ENCODE measurements at places on chromosomes 2 and 18. TPM values are rescaled to one million over a fixed set of nuclear protein-coding genes. Genes with fewer than 3 reads are reported as not detected.

Gene HMSD
- total RNA-seq, result not detected

Gene SLC5A7
- not detected for total RNA-seq

Gene ZNF514
- 10.7 TPM for total RNA-seq

DNA sequence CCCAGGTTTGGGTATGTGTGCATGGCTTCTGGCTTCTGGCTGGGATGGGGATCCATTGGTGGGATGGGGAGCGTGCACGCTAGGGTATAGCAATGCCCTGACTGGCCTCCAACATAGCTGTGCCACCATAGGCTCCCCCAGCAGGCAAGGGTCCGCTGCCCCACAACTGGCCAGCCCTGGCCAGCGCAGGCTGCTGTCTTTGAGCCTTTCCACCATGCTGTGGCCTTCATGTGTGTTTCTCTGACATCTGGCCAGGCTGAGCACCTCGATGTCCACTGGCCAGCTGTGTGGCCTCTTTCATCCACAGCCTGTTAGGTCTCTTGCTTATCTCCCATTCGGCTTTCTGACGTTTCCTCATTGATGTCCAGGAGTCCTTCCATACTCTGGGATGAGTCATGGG, 231.3 kb downstream of the NDUFA10 start:
- H3K27me3 ChIP-seq, result no peaks in the 10 kb centered on the region
- H3K27ac ChIP-seq, result no peak overlapping the region
- DNase-seq, result no peak
- H3K4me3 ChIP-seq, result no peak overlapping the region
- H3K4me1 ChIP-seq, result no peaks in the 10 kb centered on the region
- H3K36me3 ChIP-seq, result no peaks in the 10 kb centered on the region

DNA sequence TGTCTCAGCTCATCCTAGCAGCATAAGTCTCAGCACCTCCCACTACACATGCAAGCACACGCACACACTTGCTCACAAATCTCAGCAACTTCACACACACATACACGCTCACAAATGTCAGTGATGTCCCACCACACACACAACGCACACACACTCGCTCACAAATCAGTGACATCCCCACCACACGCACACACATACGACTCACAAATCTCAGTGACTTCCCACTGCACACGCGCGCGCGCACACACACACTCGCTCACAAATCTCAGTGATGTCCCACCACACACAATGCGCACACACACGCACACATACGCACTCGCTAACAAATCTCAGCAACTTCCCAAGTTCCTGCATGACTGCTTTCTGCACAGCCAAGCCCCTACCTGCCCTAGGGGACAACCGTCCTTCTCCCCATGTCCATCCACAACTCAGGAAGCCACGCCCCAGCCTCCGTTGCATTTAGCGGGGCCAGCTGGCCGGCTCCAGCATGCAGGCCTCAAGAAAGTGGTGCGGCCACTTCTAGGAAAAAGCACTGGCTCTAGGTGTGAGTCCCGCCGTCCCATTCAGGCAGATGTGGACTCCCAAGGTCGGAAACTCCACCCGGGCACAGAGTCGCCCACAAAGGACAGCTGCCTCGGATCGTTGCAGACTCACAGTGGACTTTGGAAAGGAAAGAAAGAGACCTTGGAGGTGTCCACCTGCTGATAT, 180.1 kb upstream of the SALL3 start:
- no peak for DNase-seq
- no peaks in the 10 kb centered on the region for H3K27me3 ChIP-seq
- H3K4me1 ChIP-seq, result no peaks in the 10 kb centered on the region
- H3K36me3 ChIP-seq, result no peaks in the 10 kb centered on the region
- H3K27ac ChIP-seq, result no peak overlapping the region

GRCh38 chr2:215537611-215538010, 101.7 kb upstream of the FN1 start:
- no peak for DNase-seq
- H3K4me1 ChIP-seq, result peaks cover 3% of the 10 kb centered on the region
- no peak overlapping the region for H3K4me3 ChIP-seq
- H3K36me3 ChIP-seq, result no peaks in the 10 kb centered on the region
- no peaks in the 10 kb centered on the region for H3K27me3 ChIP-seq
- H3K27ac ChIP-seq, result no peak overlapping the region

DNA sequence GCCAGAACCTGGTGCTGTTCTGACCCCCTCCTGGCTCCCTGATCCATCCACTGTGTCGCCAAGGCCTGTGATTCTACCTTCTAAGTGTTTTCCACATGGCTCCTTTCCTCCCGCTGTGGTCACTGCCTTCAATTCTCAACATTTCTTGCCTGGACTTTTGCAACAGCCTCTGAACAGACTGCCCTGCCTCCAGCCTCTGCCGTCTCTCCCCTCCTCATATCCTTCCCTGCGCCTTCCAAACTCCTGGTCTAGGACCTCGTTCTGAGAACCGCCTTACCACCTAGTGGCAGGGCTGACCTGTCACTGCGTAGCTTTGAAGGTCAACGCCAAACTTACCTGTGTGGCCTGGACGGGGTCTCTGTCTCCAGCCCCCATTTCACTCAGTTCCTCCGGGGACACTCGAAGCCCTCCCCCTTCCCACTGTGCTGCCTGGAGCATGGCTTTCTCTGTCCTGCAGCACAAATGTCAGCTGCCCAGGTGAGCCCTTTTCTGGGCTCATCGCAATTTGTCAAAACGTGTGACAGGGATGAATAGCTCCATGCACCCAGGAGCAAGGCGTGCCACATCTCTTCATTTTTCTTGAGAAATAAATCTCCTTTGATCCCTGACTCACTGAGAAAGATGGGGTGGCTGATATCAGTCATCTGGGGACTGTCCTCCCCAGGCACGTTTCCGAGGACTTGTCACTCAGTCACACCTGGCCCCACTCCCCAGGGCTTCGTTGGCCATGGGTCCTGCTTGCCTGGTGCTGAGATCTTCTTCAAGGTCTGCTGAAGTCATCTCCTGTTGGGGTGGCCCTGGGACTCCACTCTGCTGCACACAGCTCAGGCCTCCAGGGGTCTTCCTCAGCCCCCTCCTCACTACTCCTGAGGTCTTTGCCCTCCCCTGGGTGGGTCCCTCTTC, 46.7 kb downstream of the LDLRAD4 start:
- no peaks in the 10 kb centered on the region for H3K27me3 ChIP-seq
- H3K4me1 ChIP-seq, result peaks cover 51% of the 10 kb centered on the region
- H3K4me3 ChIP-seq, result no peak overlapping the region

- H3K27me3 ChIP-seq, result no peaks in the 10 kb centered on the region
- no peaks in the 10 kb centered on the region for H3K4me1 ChIP-seq
- DNase-seq, result no peak
- no peak overlapping the region for H3K27ac ChIP-seq
Observed at GRCh38 chr18:62862466-62862865, 147.1 kb downstream of the PHLPP1 start.

DNA sequence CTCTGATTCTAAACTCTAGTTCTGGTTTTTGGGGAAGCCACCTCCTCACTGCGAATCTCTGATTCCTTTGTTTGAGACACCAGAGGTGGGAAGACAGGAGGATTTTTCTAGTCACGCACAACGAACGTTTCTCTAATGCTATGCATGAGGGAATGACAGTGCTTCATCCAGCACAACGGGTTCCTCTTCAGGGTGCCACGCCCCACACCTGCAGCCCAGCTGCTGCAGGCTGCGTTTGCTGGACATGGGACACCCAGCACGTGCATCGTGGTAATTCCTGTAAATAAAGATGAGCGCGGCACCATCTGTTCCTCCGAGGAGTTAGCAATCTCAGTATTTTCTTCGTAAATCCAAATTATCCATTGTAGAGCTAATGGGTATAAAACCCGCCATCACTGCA, 37.5 kb upstream of the TPO start:
- H3K4me3 ChIP-seq, result no peak overlapping the region
- H3K27me3 ChIP-seq, result no peaks in the 10 kb centered on the region
- no peak overlapping the region for H3K27ac ChIP-seq
- no peak for DNase-seq

GRCh38 chr2:224178056-224178455, 139.0 kb upstream of the SERPINE2 start:
- no peaks in the 10 kb centered on the region for H3K36me3 ChIP-seq
- no peak overlapping the region for H3K4me3 ChIP-seq
- no peaks in the 10 kb centered on the region for H3K4me1 ChIP-seq
- no peak for DNase-seq
- no peaks in the 10 kb centered on the region for H3K27me3 ChIP-seq
- H3K27ac ChIP-seq, result no peak overlapping the region
